Stimulated activated CD4-positive, alpha-beta T cell treated with anti-CD3 and anti-CD28 coated beads, Interleukin-15, amount 100 ng/mL, for 48 hours (primary cell): ENCODE measurements at places on chromosomes 3 and 15.

DNA sequence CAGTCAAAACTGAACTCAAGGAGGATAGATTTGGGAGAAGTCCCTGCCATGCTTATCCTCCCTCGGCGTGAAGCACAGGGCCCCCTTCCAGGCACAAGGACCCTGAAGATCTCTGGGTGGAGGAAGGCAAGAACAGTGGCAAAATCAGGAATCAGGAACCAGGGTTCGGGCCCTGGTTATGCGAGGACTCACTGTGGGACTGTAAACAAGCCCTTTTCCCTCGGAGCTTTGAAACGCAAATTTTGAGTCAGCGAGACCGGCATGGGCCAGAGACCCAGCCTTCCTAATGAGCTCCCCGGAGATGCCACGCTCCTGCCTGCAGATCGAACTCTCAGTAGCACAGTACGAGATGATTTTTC is 70.1 kb downstream of the SLC12A8 start:
- DNase-seq: no peak

GRCh38 chr15:88036154-88036839 is 220.2 kb downstream of the NTRK3 start:
- DNase-seq: no peak

DNA sequence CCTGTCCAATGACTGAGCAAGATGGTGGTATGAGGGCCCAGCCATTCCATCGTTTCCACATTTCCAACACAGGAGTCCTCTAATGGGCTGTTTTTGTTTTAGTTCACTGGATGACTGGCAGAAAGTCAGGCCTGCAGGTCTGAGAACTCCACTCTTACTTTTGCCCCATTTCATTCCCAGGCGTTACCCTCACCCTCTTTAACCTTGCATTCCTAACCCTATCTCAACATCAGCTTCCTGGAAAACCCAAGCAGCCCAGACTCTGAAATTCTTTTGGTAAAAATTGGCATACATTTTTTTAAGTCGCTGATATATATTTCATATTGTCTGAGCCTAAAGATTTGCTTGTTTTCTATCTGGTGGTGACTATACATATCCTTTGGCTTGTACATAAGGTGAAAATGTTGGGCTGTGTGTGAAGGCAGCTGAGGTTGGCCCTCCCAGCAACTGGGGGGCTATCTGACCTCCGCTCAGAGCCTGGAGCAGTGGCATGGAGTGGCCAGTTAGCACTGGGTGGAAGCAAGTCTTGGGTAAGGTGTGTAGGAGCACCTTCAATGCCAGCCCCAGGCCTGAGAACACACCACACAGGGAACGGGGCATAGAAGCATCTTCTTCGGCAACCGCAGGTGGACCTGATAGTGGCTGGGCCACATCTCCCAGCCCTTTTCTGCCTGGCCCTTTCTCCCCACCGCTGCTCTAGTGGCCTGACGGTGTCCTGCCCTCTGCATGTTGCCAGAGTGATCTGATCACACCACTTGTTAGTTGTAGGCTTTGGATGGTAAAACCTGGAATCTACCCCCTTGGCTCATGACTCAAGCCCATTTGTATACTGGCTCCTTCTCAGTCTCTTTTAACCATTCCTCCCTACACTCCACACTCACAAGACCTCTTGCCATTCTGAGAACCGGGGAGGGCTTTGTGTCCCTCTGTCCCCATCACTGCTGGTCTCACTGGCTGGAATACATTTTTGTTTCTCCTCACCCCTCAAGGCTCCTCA is 50.0 kb downstream of the AMOTL2 start:
- DNase-seq: no peak

DNA sequence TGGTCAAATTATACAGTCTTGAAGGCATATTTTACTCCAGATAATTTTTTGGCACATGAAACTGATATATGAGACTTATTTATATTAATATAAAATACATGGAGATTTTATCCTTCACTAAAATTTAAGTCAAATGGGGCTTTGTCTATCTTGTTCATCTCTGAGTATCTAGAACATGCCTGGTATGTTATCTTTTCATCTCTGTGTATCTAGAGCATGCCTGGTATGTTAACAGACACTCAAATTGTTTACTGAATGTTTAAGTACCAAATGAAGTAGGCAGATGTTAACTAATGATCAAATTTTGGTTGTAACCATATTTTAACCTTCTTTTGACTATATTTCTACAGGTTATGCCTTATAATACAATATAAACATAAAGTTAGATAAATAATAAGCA is 7.7 kb downstream of the GTF2A2 start:
- DNase-seq: no peak

- DNase-seq: no peak
Measured at GRCh38 chr3:130658678-130659077, 88.0 kb downstream of the PIK3R4 start.

DNA sequence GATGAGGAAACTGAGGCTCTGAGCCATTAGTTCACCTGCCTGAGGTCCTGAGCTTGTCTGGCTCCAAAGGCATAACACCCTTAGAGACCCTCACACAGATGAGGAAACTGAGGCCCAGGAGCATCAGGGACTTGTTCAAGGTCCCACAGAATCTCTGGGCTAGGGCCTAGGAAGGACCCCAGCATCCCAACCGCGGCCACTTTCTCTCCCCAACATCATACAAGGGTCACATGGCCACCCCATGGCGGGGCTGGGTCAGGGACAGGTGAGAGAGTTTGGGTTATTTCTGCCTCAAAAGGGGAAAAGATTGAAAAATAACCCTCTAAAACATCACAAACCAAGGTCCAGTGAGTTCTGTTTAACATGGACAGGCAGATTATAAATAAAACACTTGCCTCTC is 6.7 kb downstream of the LINGO1 start:
- no peak for DNase-seq

- DNase-seq: no peak
Measured at GRCh38 chr3:94132777-94133176, 69.9 kb downstream of the NSUN3 start.

GRCh38 chr15:40793216-40793989 is 13.5 kb upstream of the ZFYVE19 start:
- no peak for DNase-seq

DNA sequence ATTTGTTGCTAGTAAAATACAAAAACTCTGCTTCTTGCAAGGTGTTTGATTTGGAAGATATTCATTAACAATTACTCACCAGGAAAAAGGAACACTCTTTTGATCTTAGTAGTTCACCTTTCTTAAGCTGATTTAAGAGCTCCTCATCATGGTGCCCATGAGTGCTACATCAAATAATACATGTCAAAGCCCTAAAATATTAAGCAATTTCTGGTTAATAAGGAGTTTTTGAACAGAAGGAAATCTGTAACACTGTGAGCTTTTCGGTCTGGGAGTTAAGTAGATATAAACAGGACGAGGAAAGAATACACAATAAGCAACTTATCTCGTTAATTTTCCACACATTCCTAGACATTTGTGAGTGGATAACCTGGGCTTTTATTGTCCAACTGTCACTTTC is 83.9 kb upstream of the DCBLD2 start:
- DNase-seq: no peak

- DNase-seq: no peak
Measured at GRCh38 chr3:169405076-169405475, 258.4 kb downstream of the MECOM start.

- no peak for DNase-seq
Measured at GRCh38 chr3:115186351-115187148, 39.5 kb upstream of the ZBTB20 start.

- no peak for DNase-seq
Measured at GRCh38 chr3:113658107-113658506, 38.3 kb downstream of the USF3 start.

- DNase-seq: no peak
Measured at GRCh38 chr3:115418583-115418982, 204.7 kb upstream of the GAP43 start.

DNA sequence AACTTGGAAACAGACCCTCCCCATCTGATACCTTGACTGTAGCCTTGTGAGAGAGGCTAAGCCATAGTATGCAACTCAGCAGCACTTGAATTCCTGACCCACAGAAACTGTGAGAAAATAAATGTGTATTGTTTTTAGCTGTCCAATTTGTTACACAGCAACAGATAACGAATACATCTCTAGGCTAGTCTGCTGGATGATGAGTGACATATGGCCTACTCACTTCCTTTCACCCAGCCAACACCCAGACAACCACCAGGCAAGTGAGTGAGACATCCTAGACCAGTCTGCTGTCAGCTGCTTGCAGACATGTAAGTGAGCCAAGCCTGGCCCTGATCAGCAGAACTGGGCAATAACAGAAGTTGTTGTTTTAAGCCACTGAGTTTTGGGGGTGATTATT is 19.2 kb upstream of the SMAD6 start:
- no peak for DNase-seq

DNA sequence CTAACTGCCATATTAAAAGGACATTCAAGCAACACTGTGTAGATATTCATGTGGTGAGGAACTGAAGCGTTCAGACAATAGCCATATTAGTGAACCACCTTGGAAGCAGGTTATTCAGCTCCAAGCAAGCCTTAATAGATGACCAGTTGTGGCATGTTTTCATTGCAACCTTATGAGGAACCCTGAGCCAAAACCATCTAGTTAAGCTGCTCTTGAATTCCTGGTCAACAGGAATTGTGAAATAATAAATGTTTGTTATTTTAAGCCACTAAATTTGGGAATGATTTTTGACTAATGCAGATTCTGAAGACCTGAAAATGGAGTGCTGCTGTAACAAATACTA is 73.0 kb downstream of the SPRED1 start:
- DNase-seq: no peak

GRCh38 chr3:184178521-184179138 is 4.0 kb downstream of the AP2M1 start:
- no peak for DNase-seq

- no peak for DNase-seq
Measured at GRCh38 chr3:61686228-61686648, 124.9 kb downstream of the PTPRG start.

GRCh38 chr3:96619475-96619874 is 194.9 kb upstream of the EPHA6 start:
- no peak for DNase-seq

- DNase-seq: no peak
Measured at GRCh38 chr3:46936733-46937250, 39.8 kb downstream of the CCDC12 start.

DNA sequence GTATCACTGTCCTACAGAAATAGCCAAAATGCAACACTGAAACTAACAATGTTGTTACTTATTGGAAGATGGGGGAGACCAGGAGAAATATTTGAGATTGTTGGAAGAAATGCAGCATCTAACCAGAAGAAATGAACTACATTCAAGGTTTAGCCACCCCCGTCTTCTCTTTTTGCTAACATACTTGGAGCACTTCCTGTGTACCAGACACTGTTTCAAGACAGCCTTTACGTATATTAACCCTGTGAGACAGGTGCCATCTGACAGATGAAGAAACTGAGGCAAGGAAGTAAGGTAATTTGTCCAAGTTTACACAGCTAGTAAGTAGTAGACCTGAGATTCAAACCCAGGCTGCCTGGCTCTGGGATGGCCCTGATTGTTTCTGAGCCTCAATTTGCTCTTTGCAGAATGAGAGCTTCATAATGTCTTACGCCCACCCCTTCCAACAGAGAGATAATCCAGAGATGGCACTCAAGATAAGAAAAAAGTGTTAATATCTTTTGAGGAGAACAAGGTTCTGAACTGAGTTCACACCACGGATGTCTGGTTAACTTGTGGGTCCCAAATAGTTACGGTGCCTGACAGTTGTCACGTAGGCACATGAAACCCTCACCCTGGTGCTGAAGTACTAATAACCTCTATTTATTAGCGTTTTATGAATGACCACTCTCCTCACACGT is 26.1 kb downstream of the RASGRP1 start:
- no peak for DNase-seq

DNA sequence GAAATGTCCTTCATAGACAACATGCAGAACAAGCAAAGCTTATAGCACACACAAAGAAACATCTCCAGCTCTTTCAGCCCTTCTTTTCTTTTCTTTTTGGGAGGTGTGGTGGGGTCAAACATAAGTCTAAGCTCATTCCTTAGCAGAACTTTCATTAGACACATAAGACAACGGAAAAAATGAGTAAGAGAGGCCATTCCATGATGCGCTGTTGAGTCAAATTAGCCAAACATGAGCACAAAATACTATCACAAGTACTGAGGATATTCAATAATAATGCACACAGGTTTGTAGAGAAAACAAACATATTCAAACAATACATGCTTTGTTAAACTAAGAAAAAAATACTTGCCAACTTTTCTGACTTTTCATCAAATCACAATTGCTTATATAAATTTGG is 83.0 kb downstream of the PLOD2 start:
- no peak for DNase-seq

GRCh38 chr15:74642734-74643664 is 27.4 kb downstream of the CLK3 start:
- no peak for DNase-seq

DNA sequence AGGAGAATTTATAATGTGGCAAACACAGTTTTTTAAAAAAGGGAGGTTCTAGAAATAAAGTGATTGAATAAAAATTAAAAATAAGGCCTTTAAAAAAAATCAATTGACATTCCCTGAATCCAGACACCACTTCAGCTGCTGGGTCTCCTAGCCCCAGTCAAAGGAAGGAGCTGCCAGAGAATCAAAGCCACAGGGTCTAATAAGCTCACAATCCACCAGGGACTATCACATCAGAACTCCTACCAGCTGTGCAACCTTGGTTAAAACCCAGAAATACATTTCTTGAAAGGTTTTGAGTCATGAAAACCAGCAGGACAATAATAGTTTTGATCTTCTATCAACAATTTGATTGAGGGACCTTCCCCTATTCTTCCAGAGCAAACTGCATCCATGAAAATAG is 134.5 kb downstream of the MECOM start:
- DNase-seq: no peak

DNA sequence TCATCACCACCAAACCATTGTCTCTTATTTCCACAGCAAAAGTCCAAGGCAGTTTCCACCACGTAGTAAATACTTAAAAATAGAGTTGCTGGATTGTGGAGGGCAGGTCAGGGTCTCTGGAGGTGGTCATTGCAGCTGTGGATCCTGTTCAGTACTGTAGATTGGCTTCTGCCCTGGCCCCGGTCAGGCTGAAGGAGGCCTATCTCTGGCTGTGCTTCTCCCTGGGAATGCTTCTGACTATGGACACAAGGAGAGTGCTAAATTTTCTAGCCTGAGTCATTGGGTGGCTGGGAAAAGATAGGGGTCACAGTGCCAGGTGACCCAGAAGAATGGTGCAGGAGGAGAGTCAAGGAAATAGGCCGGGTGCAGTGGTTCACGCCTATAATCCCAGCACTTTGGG is 26.3 kb upstream of the GMPPB start:
- DNase-seq: no peak

GRCh38 chr3:193040836-193041672 is 123.4 kb upstream of the MB21D2 start:
- DNase-seq: no peak
